ENCODE measurements at places on chromosomes 16 and 17. TPM values are rescaled to one million over a fixed set of nuclear protein-coding genes. Genes with fewer than 3 reads are reported as not detected.

Gene MED13
- 75.0 TPM for total RNA-seq

Gene KRT33A
- 0.68 TPM for total RNA-seq

Gene RASD1
- total RNA-seq: 0.68 TPM

Gene TSNAXIP1
- not detected for total RNA-seq

Gene KRTAP3-2
- total RNA-seq: not detected

Gene TNS4
- total RNA-seq: 91.8 TPM

Gene RCVRN
- total RNA-seq: not detected

Gene TMIGD1
- total RNA-seq: not detected

Data from nasal cavity respiratory epithelium epithelial cell of viscerocranial mucosa (primary cell).